ENCODE measurements at places on chromosomes 13 and 19. TPM values are rescaled to one million over a fixed set of nuclear protein-coding genes. Genes with fewer than 3 reads are reported as not detected.

WDR88 gene
- not detected for total RNA-seq

DZIP1 gene
- total RNA-seq = 4.9 TPM

SLC44A2 gene
- total RNA-seq = 96.2 TPM

FLT3LG gene
- 2.6 TPM for total RNA-seq

MISP gene
- total RNA-seq = 1.5 TPM

PSG7 gene
- total RNA-seq = not detected

ZNF90 gene
- 0.79 TPM for total RNA-seq

SERTM1 gene
- total RNA-seq = 0.30 TPM

BLVRB gene
- 199 TPM for total RNA-seq

GIPR gene
- 3.1 TPM for total RNA-seq

CTXN1 gene
- 4.2 TPM for total RNA-seq

CRX gene
- total RNA-seq = not detected

- peaks cover 34% of the 10 kb centered on the region for H3K36me3 ChIP-seq
- H3K27ac ChIP-seq = peak overlapping the region; percentile 54
- no peaks in the 10 kb centered on the region for H3K27me3 ChIP-seq
Measured at GRCh38 chr19:8308891-8309291, 733 bp upstream of the CD320 start.

GRCh38 chr19:39969681-39970424, 1.1 kb upstream of the PSMC4 start:
- H3K27ac ChIP-seq = peak overlapping the region; percentile 92
- no peak for DNase-seq
- H3K4me3 ChIP-seq = peak overlapping the region; percentile 81
- peaks cover 27% of the 10 kb centered on the region for H3K36me3 ChIP-seq

- H3K4me3 ChIP-seq = peak overlapping the region; percentile 76
- no peaks in the 10 kb centered on the region for H3K27me3 ChIP-seq
- no peaks in the 10 kb centered on the region for H3K36me3 ChIP-seq
- H3K4me1 ChIP-seq = no peaks in the 10 kb centered on the region
- H3K27ac ChIP-seq = peak overlapping the region; percentile 98
Measured at GRCh38 chr13:94550062-94550738, 45.8 kb downstream of the TGDS start.

GRCh38 chr13:40673414-40673813, 7.0 kb upstream of the FOXO1 start:
- H3K4me3 ChIP-seq = no peak overlapping the region
- no peaks in the 10 kb centered on the region for H3K4me1 ChIP-seq
- H3K27ac ChIP-seq = no peak overlapping the region
- H3K27me3 ChIP-seq = no peaks in the 10 kb centered on the region
- no peaks in the 10 kb centered on the region for H3K36me3 ChIP-seq

DNA sequence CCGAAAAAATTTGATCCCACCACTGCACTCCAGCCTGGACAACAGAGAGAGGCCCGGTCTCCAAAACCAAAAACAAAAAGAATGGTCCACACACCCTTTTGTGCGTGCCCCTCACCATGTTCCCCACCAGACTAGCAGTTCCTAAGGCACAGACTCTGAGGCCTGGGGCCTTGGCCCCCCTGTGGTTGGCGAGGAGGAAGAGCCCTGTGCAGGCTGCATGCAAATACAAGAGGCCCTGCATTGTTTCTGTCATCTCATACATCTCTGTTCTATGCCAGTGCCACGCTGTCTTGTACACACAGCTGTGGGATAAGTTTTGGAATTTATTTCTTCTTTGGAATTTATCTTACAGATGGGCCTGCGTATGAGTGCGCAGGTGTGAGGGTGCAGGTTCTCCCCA, 4.7 kb upstream of the YJEFN3 start:
- H3K4me3 ChIP-seq = no peak overlapping the region
- no peak for DNase-seq
- H3K27me3 ChIP-seq = no peaks in the 10 kb centered on the region
- no peaks in the 10 kb centered on the region for H3K4me1 ChIP-seq
- peaks cover 42% of the 10 kb centered on the region for H3K36me3 ChIP-seq

DNA sequence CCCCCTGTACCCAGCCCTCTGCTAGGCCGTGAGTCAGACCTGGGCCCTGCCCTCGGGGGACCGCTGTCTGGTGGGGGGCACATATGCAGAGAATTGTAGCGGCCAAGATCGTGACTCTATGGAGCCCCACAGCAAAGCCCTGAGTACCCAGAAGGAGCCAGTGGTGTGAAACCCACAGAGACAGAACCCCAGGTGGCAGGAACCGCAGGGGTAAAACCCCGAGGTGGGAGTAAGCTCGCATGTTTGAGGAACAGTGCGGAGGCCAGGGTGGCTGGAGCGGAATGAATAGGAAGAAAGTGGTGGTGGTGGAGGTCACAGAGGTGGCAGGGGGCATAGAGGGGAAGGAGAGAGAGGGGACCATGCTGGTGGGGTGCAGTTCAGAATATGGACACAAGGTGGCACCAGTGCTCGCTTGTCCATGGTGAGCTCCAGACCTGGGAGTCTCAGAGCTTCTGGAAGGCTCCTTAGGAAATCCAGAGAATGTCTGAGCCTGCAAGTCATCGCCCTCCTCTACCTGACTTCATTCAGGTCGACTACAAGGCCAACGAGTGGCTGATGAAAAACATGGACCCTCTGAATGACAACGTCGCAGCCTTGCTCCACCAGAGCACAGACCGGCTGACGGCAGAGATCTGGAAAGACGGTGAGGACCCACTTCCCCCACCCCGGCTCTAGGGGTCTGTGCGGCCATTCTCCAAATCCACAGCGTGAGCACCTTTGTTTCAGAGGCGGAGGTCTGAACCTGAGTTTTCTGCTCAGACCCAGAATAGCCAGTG, 48.9 kb downstream of the MYH14 start:
- no peaks in the 10 kb centered on the region for H3K4me1 ChIP-seq
- H3K27me3 ChIP-seq = no peaks in the 10 kb centered on the region
- no peak overlapping the region for H3K27ac ChIP-seq
- no peak for DNase-seq

DNA sequence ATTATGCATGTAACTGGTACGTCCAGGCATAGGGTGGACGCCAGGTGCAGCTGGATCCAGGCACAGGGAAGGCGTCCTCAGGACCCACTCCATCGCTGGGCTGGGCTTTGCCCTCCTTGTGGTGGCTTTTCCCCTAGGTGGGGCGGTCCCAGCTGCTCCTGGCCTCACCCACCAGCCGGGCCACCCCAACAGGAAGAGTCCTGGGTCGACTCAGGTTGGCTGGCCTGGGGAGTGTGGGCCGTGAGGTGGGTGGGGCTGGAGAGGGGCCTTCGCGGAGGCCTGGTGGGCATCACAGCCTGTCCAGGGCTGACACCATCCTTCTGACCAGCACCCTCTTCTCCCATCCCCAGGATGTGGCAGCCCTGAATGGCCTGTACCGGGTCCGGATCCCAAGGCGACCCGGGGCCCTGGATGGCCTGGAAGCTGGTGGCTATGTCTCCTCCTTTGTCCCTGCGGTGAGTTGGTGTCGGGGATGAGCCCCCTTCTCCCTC, 3.2 kb upstream of the GARIN5A start:
- no peak for DNase-seq
- peaks cover 46% of the 10 kb centered on the region for H3K36me3 ChIP-seq
- H3K4me1 ChIP-seq = peaks cover 3% of the 10 kb centered on the region
- no peaks in the 10 kb centered on the region for H3K27me3 ChIP-seq
- H3K4me3 ChIP-seq = no peak overlapping the region

DNA sequence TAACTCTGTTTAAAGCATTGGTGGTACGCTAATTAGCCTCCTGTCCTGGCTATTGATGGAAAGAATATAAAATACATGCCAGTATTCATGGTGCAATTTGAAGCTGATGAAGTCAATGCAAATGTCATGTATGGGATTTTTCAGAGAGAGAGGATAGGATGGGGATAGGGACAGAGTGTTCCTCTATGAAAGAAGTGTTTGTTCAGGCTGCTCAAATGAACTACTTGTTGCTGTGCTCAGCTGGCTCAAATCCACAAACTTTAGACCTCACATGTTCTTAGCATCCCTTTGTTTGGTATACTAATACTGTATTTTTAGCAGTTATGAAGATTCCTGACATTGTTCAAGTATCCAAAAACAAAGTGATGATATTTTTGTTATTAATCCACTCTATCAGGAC, 116.5 kb downstream of the SLITRK1 start:
- H3K36me3 ChIP-seq = no peaks in the 10 kb centered on the region
- H3K27me3 ChIP-seq = no peaks in the 10 kb centered on the region
- no peak for DNase-seq
- no peak overlapping the region for H3K4me3 ChIP-seq

DNA sequence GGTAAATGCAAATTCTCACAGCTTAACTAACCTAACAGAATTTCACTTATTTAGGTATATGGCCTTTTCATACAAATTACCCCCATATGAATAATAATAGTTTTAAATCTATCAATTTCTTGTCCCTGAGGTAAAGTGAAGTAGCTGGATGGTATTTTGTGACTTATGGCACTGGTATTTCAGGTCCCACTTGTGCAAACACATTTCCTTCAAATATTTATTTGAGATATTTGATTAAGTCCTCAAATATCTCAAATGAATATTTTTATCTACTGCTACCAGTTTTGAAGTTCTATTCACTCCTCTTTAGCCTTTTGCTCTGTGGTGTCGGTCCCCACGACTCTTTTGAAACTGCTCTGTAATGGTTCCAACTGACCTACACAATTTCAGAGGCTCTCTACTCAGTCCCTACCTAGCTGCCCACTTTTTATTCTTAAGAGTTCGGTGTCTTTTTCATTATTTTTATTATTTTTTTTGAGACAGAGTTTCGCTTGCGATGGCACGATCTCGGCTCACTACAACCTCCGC, 59.6 kb upstream of the ZDHHC20 start:
- no peak overlapping the region for H3K4me3 ChIP-seq
- DNase-seq = no peak

GRCh38 chr13:44818428-44818827, 170.8 kb downstream of the NUFIP1 start:
- no peaks in the 10 kb centered on the region for H3K27me3 ChIP-seq
- H3K4me1 ChIP-seq = peaks cover 2% of the 10 kb centered on the region
- H3K27ac ChIP-seq = no peak overlapping the region
- no peak for DNase-seq

DNA sequence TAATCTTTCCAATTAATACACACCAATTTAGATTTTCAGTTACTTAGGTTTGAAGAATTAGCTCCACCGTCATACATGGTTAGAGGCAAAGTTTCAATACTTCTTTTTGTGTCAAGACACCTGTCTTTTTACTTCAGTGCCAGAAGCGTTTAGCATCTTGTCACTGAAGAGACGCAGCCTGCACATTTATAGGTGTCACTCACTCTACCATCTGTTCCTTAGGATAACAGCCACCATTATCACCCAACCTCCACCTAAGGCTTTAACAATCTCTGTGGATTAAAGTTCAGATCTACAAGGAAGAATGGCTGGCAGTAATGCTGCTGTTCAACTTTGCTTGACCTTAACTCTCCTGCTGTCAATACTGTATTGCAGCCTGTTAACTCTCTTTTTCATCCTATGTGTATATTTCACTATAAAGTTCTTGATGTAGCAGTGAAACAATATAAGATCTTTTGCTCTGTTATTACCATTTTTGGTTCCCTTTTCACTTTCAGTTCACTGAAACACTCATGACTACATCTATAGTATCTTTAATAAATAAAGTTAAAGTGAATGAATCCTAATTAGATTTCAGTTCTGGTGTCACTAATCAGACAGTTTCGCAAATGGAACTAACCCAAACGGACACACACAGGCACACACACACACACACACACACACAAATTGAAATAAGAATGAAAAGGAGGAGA, 435.6 kb downstream of the PCDH9 start:
- no peak overlapping the region for H3K27ac ChIP-seq
- H3K27me3 ChIP-seq = no peaks in the 10 kb centered on the region
- no peak overlapping the region for H3K4me3 ChIP-seq

DNA sequence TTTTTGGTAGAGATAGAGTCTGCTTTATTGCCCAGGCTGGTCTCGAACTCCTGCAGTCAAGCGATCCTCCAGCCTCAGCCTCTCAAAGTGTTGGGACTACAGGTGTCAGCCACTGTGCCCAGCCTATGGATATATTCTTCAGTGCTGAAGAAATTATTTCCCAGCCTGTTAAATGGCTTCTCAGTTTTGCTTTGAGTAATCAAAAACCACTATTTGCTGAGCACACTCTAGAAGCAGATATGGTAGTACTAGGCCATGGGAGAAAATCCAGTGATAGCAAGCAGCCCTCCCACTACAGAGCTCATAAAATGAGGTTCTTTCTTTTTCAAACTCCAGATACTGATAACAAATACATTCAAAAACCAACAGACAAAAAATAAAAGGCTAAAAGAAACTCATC, 80.6 kb upstream of the CLDN10 start:
- no peak overlapping the region for H3K27ac ChIP-seq
- H3K4me1 ChIP-seq = no peaks in the 10 kb centered on the region
- H3K36me3 ChIP-seq = no peaks in the 10 kb centered on the region
- no peak overlapping the region for H3K4me3 ChIP-seq
- H3K27me3 ChIP-seq = no peaks in the 10 kb centered on the region

DNA sequence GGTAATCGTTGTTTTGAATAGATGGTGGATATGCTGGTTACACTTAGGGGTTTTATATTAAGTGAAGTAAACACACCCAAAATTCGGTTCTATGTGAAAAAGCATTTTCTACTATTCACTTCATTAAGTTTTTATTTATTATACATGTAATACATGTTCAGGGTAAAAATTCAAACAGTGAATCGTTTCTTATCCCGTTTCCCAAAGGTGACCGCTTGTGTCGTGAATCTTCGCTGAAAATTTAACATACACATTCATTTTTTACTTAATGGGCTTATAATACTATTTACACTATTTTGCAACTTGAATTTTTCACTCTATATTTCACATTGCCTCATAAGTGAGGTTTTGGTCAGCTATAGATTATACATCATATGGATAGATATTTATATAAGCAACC, 24.5 kb downstream of the IPO5 start:
- no peak for DNase-seq
- peaks cover 29% of the 10 kb centered on the region for H3K4me1 ChIP-seq
- no peak overlapping the region for H3K4me3 ChIP-seq

- DNase-seq = no peak
- no peak overlapping the region for H3K27ac ChIP-seq
- no peaks in the 10 kb centered on the region for H3K27me3 ChIP-seq
- no peaks in the 10 kb centered on the region for H3K36me3 ChIP-seq
Measured at GRCh38 chr13:73136776-73137175, 78.0 kb downstream of the KLF5 start.

- no peak overlapping the region for H3K4me3 ChIP-seq
- no peaks in the 10 kb centered on the region for H3K36me3 ChIP-seq
- H3K27me3 ChIP-seq = no peaks in the 10 kb centered on the region
- no peaks in the 10 kb centered on the region for H3K4me1 ChIP-seq
- no peak for DNase-seq
Measured at GRCh38 chr13:73368608-73369007, 309.8 kb downstream of the KLF5 start.

- peaks cover 68% of the 10 kb centered on the region for H3K4me1 ChIP-seq
- no peaks in the 10 kb centered on the region for H3K27me3 ChIP-seq
- H3K36me3 ChIP-seq = peaks cover 18% of the 10 kb centered on the region
- DNase-seq = no peak
- peak overlapping the region; percentile 42 for H3K4me3 ChIP-seq
Measured at GRCh38 chr19:3607303-3608078, 816 bp upstream of the TBXA2R start.

- H3K36me3 ChIP-seq = no peaks in the 10 kb centered on the region
- H3K4me1 ChIP-seq = no peaks in the 10 kb centered on the region
- DNase-seq = no peak
- no peak overlapping the region for H3K27ac ChIP-seq
- no peak overlapping the region for H3K4me3 ChIP-seq
Measured at GRCh38 chr13:57918913-57919312, 287.4 kb downstream of the PCDH17 start.

- H3K4me1 ChIP-seq = peaks cover 25% of the 10 kb centered on the region
- H3K27me3 ChIP-seq = no peaks in the 10 kb centered on the region
- H3K27ac ChIP-seq = no peak overlapping the region
Measured at GRCh38 chr19:50475101-50475568, 1.2 kb upstream of the EMC10 start.
